GM23338 (cell line): ENCODE measurements at places on chromosomes 2 and 18. TPM values are rescaled to one million over a fixed set of nuclear protein-coding genes. Genes with fewer than 3 reads are reported as not detected.

The RAB17 gene
- total RNA-seq, result 21.4 and 26.9 TPM in 2 replicates

The TCF23 gene
- total RNA-seq, result 0.07 TPM in 1 of 2 replicates, not detected in the other

The CCDC148 gene
- total RNA-seq, result 0.16 and 1.2 TPM in 2 replicates

The TEX51 gene
- total RNA-seq, result not detected in 2 replicates

The RIT2 gene
- 0.70 and 1.9 TPM in 2 replicates for total RNA-seq

The PCBP1 gene
- 212 and 254 TPM in 2 replicates for total RNA-seq

The MOCOS gene
- total RNA-seq, result 6.5 and 7.2 TPM in 2 replicates

The COL6A3 gene
- 7.3 and 8.7 TPM in 2 replicates for total RNA-seq

The NTSR2 gene
- 0.10 TPM in 1 of 2 replicates, not detected in the other for total RNA-seq

The AQP12B gene
- not detected in 2 replicates for total RNA-seq

The IGFBP5 gene
- total RNA-seq, result 0.74 and 2.5 TPM in 2 replicates

The FBXO41 gene
- 13.8 and 16.5 TPM in 2 replicates for total RNA-seq

The TMEM198 gene
- 13.7 and 25.6 TPM in 2 replicates for total RNA-seq

The MC5R gene
- 0.54 TPM in 1 of 2 replicates, not detected in the other for total RNA-seq

The STRADB gene
- total RNA-seq, result 37.1 and 37.6 TPM in 2 replicates

The GALR1 gene
- total RNA-seq, result 0.74 and 1.1 TPM in 2 replicates

The ABCG5 gene
- not detected in 2 replicates for total RNA-seq

The COL3A1 gene
- total RNA-seq, result 0.17 TPM in 1 of 2 replicates, not detected in the other

The TMEM247 gene
- total RNA-seq, result not detected in 2 replicates

The CHRNG gene
- total RNA-seq, result not detected in 2 replicates

The ITGA6 gene
- 124 and 129 TPM in 2 replicates for total RNA-seq

The PRSS56 gene
- total RNA-seq, result 0.31 TPM in 1 of 2 replicates, not detected in the other

The MARCHF4 gene
- total RNA-seq, result 1.1 and 1.2 TPM in 2 replicates

The CCDC74B gene
- total RNA-seq, result 22.1 and 34.5 TPM in 2 replicates

The B3GNT7 gene
- total RNA-seq, result 78.1 and 89.4 TPM in 2 replicates

The CAPN14 gene
- 0.54 TPM in 1 of 2 replicates, not detected in the other for total RNA-seq

The APCDD1 gene
- total RNA-seq, result 0.97 and 1.0 TPM in 2 replicates

The SLC4A3 gene
- 5.6 and 6.8 TPM in 2 replicates for total RNA-seq

The NPPC gene
- total RNA-seq, result 0.43 and 2.2 TPM in 2 replicates

The RAB6C gene
- not detected in 2 replicates for total RNA-seq

The NPAS2 gene
- 0.56 and 0.58 TPM in 2 replicates for total RNA-seq
